IPS DF 6.9 (cell line): ENCODE measurements at places on chromosomes 1 and 21.

- no peak for DNase-seq
These were observed 80.8 kb downstream of the ASH1L start for GRCh38 chr1:155481741-155482241.

GRCh38 chr1:238916828-238917227 lies 469.5 kb upstream of the CHRM3 start:
- DNase-seq: no peak

GRCh38 chr1:43978264-43978550 lies 803 bp upstream of the B4GALT2 start:
- DNase-seq: no peak

DNA sequence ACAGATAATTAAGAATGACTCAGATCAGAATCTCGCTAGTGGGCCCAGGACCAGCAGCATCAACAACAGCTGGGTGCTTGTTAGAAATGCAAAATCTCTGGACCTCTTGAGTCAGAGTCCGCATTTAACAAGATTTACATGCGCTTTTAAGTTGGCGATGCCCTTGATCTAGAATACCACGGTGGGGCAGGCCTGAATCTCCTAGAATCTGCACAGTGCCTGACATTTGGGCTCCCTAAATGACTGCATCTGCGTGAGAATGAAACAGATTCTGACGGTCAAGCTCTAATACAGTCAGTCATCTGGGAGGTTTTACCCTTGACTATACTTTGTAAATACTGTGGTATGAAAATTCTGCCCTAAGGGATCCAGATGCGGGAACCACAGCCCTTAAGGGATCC lies 17.2 kb upstream of the RAB29 start:
- no peak for DNase-seq

GRCh38 chr1:233587196-233587595 lies 26.7 kb upstream of the KCNK1 start:
- DNase-seq: no peak

DNA sequence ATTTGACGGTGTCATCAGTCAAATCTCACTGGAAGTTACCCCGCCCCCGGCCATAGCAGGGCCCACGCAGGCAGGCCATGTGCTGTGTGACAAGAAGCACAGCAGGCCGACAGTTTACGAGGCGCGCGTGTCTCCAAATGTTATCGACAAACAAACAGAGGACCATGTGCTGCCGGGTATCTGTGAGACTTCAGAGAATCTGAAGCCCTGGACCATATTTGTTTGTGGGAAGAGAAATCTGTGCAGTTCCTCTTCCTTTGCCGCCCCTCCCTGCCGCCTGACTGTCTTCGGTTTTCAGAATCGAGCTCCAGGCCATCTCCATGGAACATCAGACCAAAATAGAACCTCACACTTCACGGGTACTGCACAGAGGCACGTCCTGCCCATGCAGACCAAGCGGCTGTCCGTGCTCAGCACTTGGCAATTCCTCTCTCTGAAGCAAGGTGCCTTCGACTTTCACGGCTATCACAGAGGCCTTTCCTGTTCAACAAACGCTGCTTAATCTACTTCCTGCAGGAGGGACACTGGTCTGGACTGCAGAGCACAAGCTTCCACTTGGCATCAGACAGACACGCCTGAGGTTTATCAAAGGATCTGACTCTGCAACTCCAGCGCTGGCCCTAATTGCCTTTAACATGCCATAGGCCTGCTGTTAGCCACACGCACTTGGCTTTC lies 135.7 kb upstream of the KRTAP19-8 start:
- no peak for DNase-seq

DNA sequence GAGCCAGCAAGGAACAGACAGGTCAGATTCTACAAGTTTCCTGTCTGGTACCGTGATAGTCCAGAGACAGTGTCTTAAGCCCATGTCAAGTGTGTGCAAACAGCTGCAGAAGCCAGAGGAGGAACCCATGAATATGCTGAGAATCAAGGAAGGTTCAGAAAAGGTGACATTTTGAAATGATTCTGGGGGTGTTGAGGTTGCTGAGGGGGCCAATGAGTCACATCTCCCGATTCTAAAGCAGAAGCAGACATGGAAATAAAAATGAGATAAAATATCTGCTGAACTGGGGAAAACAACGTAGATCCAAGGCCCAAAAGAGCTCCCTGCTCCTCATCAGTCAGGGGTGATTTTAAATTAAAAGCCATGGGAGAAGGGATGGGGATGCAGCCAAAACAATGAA lies 15.8 kb upstream of the SYT6 start:
- DNase-seq: no peak

DNA sequence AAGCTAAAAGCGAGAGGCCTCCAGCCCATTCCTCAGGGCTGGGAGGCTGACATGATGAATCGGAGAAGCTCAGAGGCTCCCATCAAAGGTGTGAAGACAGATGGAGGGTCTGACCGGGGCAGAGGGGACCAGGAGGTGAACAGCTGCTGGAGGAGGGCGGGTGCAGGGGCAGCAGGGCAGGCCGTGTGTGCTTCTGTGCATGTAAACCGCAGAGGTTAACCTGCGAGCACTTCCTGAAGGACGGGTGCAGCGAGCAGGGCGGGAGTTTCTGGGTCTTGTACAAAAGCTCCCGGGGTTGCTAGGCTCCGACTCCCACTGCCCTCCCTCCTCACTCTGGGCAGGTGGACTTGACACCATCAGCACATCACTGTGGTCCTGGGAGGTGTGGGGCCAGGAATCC lies 75.2 kb downstream of the PAX7 start:
- DNase-seq: no peak
